HT1080 (cell line): ENCODE measurements at places on chromosomes 2 and 18. TPM values are rescaled to one million over a fixed set of nuclear protein-coding genes. Genes with fewer than 3 reads are reported as not detected.

DNA sequence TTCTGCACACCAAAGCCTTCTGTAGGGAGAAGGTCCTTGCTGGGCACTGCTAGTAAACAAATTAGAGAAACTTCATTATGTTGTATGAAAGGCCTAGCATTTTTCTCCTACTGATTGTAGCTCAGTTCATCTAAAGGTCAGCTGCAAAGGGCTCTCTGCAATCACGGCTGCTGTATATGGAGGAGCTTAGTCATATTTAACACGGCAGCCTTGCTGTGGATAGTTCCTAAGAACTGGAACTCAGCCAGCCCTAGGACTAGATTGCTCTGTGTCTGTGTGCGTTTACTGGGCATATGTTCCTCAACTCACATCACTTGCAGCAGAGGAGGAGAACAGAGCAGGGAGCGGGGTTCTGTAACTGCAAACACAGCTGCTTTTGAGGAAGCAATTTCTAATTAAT, 1103.9 kb upstream of the KLHL29 start:
- DNase-seq, result peak; percentile 46

DNA sequence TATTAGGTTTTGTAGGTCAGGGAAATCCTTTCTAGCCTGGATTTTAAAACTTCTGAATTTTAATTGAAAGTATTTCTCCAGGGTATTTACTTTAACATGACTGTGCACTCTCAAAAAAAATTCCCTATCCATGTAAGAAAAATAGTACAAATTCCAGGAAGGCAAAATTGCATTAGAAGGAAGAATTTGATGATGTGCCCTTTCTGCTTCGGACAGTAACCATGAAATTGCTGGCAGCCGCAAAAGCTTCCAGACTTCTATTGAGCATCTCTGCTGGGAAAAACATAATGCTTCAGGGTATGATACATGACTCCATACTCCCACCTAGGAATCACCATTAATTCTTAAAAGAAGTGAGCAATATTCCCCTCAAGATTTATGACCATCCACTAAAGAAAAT, 17.2 kb upstream of the KLF7 start:
- no peak for DNase-seq

GRCh38 chr2:207787017-207787416, 17.3 kb upstream of the FZD5 start:
- DNase-seq, result no peak

Gene RNF152
- 3.1 and 4.0 TPM in 2 replicates for total RNA-seq

Gene MREG
- 17.6 and 19.8 TPM in 2 replicates for total RNA-seq
